ENCODE measurements at places on chromosomes 4 and X. TPM values are rescaled to one million over a fixed set of nuclear protein-coding genes. Genes with fewer than 3 reads are reported as not detected.

DNA sequence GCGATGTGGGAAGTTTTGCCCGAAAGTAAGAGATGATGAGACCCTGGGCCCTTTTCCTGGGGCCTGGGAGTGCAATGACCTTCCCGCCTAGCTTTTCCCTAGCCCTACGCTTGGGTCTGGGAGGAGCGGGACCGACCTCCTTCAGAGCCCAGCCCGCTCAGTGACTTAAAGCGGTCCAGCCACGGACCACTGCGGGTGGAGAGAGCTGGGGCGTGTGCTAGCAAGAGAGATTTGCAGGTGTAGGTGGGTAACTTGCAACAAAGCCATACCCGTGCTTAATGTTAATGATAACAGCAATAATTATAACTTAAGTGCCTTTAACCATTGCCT, 503 bp upstream of the PDE5A start:
- no peak for DNase-seq

GRCh38 chrX:1239681-1240142, 27.3 kb upstream of the CRLF2 start:
- peak; percentile 92 for DNase-seq

- no peak for DNase-seq
Observed at GRCh38 chr4:186920483-186920882, 196.8 kb upstream of the FAT1 start.

- no peak for DNase-seq
Observed at GRCh38 chr4:24468071-24468470, 116.3 kb downstream of the DHX15 start.

GRCh38 chrX:13167481-13168231, 123.2 kb upstream of the FAM9C start:
- no peak for DNase-seq

- DNase-seq, result no peak
Observed at GRCh38 chrX:124086411-124086810, 124.9 kb downstream of the STAG2 start.

DNA sequence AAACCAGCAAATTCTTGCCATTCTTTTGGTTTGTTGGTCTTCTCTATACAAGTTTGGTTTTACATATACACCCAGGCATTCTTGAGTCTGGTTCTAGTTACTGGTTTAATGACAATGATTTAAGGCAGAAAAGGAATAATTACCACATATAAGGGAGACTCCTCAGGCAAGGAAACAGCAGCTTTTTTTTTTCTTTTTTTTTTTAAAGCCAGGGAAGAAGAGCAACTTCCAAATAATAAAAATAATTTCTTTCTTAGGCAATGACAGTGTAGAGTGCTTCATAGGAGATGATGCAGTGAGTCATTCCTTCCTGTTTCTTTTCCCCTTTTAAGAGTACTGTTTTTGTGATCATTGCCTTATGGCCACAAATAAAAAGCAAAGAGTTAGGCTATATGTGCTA, 289.7 kb downstream of the DKK2 start:
- DNase-seq, result no peak

- peak; percentile 30 for DNase-seq
Observed at GRCh38 chrX:989959-990510, 222.4 kb downstream of the CRLF2 start.

GRCh38 chr4:80049813-80050534, 23.1 kb downstream of the ANTXR2 start:
- DNase-seq, result no peak

DNA sequence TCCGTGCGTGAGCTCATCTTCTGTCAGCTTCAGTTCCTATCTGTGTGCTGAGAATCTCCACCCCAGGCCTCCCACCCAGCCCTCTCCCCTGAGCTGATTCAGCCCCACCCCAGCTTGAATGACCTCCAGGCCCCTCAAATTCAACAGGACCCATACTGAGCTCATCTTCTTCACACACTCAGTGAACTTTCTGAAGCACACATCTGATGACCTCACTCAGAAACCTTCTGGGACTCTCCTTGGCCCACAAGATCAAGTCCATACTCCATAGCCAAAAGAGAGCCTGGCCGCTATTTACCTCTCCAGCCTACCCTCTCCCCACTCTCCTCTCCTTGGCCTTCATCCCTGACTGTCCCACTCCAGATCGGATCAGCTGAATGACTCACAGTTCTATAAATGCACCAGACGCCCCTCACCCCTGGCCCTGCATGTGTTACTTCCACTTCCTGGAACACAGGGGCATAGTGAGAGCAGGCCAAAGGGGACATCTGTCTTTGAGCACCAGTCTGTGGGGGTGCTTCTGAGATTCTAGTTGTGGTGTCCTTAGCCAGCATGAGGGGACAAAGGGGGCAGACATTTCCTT, 62.5 kb downstream of the PJA1 start:
- no peak for DNase-seq

DNA sequence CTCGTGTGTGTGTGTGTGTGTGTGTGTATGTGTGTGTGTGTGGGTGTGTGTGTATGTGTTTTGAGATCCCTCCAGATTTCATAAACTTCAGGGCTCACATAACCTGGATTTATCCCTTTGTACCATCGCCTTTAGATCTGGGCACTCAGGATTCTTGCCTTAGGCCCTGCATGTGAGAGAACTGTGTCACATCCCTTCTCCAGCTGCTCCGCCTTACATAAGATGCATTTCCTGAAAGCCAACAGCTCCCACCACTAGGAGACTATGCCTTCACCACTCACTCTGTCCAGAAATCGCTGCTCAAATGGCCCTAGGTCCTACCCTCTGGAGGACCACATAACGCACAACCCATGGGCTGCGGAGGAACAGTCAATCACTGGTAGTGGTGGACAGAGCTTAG, 348.8 kb downstream of the CCSER1 start:
- no peak for DNase-seq

SLC6A14 gene
- total RNA-seq, result 50.2 TPM

CXCL3 gene
- 9.7 TPM for total RNA-seq

ATP5ME gene
- total RNA-seq, result 167 TPM

ASB12 gene
- 0.32 TPM for total RNA-seq

GYPB gene
- not detected for total RNA-seq

Measured in upper lobe of right lung (tissue), 1 donor.